ENCODE measurements at places on chromosomes 2 and 18. TPM values are rescaled to one million over a fixed set of nuclear protein-coding genes. Genes with fewer than 3 reads are reported as not detected.

GRCh38 chr2:157324331-157324843 is 1.2 kb downstream of the ERMN start:
- no peak for DNase-seq

DNA sequence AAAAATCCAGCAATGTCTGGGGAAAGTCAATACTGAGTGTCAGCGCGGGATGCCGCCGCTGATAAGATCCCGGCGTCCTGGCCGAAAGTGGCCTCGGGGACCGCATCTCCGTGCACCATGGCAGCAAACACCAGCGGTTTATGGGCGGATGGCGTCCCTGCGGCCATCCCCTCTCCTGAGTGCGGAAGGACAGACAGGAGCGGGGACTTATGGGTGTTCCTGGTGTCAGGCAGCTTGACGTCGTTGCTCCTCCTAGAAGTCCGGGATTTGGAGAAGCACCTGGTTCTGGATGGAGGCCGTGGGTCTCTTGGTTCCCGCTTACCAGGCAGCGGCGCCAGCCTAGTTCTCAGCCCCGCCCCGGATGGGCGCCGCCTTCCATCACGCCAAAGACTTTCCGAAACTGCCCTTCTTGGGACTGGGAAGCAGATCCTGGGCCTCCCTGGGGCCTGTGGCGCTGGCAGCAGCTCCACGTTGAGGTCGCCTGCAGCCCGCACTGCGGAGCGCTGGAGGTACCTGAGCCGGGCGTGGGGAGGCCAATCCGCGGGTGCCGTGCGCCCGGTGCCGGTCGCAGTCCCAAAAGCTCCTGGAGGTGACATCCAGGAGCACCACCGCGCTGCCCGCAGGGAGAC is 119.1 kb downstream of the CCDC74A start:
- no peak for DNase-seq

DNA sequence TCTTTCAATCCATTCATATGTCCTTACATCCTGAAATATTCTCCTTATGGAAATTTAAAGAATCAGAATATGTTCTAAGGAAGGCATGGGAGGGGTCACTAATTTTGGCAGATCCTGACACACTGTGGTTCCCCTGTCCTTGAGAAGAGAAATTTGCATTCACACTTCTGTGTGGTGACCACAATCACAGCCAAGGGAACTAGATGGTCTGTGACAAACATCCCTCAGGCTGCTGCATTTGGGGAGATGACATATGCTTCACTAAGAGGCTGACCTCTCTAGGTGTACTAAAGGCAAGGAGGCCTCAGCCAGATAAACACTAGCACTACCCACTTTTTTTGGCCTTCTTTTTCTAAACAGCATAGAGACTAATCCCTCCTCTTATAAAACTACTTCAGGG is 129.6 kb downstream of the MREG start:
- DNase-seq = no peak

DNA sequence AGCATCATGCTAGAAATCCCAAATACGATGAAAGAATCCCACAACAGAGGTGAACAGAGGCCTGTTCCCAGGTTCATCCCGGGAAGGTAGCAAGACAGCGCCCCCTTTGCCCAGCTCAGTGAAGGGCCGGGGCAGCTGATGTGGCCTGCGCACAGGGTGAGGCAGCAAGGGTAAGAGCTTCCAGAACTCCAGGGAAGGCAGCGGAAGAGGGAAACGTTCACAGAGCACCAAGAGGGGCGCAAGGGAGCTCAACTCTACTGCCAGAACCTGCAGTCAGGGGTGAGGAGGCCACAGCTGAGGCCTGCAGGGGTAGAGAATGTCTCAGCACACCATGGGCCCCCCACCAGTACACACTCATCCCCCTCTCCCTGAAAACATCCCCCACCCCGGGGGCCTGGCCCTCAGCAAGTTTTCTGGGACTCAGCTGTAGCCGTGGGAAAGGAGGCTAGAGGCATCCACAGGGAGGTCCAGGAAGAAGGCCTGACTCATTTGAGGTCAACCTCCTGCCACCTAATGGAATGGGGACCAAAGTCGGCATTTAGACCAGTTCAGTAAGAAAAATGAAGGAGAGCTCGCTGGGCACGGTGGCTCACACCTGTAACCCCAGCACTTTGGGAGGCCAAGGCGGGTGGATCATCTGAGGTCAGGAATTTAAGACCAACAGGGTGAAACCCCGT is 95.6 kb upstream of the ASAP2 start:
- DNase-seq = no peak

HAUS1 gene
- total RNA-seq = 21.3 TPM

- no peak for DNase-seq
Observed at GRCh38 chr2:182448371-182448770, 21.5 kb upstream of the PDE1A start.

GRCh38 chr2:33441235-33441810 is 35.1 kb upstream of the RASGRP3 start:
- peak; percentile 71 for DNase-seq

MAP2 gene
- total RNA-seq = 14.4 TPM

DNA sequence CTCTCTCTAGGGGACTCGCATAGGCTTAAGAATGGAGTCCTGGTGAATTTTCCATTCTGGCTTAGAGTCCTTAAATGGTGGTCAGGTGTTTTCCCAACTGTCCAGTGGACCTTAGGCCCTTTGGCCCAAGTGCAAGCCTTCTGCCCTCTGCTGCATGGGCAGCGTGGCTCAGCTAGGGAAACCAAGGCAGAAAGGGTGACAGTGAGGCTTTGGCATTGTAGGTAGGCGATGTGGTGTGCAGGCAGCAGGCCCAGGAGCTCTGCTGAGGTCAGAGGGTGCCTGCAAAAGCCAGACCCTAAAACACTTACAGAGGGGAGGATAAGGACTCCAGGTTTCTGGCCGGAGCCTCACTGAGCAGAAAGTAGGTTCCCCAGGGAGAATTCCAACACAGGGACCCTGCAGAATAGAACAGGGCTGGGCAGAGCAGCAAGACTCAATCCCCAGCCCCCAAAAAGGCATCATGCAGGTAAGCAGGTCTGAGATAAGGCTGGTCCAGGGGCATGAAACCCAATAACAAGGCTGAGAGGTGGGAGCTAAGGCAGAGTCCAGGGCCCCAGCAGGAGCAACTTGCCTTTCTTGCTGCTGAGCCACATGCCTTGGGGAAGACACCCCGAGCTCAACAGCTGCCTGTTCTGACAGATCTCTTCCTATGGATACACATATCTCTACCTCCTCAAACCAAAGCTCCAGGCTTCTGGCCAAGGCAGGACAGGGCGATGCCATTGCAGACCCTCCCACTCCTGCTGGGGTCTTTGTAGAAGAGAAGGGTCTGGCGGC is 199.7 kb downstream of the TNS1 start:
- no peak for DNase-seq

GRCh38 chr2:60309941-60310660 is 243.4 kb downstream of the BCL11A start:
- DNase-seq = no peak

Measured in skin of body (tissue), 3 donors.